Muscle of leg (tissue), 16 donors: ENCODE measurements at places on chromosomes 16 and 17. TPM values are rescaled to one million over a fixed set of nuclear protein-coding genes. Genes with fewer than 3 reads are reported as not detected.

CPNE2 gene
- polyA plus RNA-seq = 34.2 TPM

DNA sequence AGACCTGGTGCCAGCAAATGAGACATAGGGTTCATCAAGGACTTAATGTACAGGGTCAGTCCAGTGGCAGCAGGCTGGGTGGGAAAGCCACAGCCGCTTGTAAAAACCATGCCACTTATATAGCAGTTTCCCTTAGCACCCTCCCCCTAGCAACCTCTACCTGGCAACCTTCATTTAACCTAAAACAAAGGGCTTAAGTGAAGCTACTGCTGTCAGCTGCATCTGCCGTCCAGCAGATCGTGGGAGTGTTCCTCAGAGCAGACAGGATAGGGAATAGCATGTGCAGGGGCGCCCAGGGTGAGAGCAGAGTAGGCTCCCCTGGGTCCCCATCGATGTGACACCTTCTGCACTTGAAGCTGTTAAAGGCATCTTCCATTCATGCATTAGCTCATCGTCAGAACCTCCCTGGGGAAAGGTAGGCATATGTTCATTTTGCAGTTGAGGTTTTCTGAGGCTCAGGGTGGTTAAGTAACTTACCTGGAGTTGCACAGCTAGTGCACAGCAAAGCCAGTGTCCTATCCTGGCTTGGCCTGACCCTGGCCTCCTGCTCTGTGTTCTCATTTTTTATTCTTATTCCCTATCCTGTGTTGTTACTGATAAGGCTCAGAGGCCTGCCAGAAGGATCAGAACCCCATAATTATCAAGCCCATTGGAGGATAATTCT lies 112.5 kb downstream of the SOCS1 start:
- DNase-seq = no peak

GRCh38 chr17:80558046-80558445 lies 13.4 kb downstream of the RPTOR start:
- DNase-seq = no peak

DNA sequence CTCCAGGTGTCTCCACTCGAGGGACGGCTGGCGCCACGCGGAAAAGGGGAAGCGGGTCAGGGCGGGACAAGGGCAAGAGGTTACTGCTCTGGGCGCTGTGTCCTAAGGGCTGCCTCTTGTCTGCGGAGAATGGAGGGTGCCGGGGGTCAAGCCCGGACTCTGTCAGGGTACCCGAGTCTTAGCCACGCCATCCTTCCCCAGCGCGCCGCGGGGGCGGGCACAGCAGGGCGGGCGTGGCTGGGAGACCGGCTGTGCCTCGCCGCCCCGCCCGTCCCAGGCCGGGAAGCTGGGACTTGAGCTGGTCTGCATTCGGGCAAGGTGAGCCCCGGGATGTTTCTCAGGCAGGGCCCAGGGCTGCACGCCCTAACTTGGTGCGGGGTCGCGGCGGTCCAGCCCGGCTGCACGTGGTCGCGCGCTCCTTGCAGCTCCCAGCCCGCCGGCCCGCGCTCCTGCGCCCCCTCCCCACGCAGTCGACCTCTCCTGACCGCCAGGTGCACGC lies 6.2 kb upstream of the ACTG1 start:
- no peak for DNase-seq

KRT15 gene
- polyA plus RNA-seq = 0.21 TPM
